Head of caudate nucleus (tissue), 42 donors: ENCODE measurements at places on chromosomes 12 and 14.

- DNase-seq, result no peak
Observed at GRCh38 chr12:10238526-10238925, 25.8 kb downstream of the GABARAPL1 start.

DNA sequence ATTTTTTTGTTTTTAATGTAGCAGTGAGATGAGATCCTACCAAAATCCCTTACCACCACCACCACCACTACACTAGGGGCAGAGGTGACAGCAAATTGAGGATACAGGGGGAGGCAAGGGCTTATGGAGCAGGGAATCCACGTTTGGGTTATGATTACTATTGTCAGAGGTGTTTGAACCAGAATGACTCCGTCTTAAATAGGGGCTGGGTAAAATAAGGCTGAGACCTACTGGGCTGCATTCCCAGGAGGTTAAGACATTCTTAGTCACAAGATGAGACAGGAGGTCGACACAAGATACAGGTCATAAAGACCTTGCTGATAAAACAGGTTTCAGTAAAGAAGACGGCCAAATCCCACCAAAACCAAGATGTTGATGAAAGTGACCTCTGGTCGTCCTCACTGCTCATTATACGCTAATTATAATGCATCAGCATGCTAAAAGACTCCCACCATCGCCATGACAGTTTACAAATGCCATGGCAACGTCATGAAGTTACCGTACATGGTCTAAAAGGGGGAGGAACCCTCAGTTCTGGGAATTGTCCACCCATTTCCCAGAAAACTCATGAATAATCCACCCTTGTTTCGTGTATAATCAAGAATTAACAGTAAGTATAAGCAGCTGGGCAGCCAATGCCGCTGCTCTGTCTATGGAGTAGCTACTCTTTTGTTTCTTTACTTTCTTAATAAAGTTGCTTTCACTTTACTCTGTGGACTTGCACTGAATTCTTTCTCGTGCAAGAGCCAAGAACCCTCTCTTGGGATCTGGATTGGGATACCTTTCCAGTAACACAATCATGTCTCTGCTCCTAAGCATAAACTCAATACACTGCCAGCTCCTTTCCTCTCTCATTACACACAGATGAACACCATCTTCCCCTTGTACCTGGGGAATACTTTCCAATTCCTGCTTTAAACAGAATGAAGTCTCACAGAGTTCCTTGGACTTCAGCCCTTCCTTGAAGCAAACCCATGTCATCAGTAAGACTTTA, 16.7 kb upstream of the CRY1 start:
- DNase-seq, result no peak

DNA sequence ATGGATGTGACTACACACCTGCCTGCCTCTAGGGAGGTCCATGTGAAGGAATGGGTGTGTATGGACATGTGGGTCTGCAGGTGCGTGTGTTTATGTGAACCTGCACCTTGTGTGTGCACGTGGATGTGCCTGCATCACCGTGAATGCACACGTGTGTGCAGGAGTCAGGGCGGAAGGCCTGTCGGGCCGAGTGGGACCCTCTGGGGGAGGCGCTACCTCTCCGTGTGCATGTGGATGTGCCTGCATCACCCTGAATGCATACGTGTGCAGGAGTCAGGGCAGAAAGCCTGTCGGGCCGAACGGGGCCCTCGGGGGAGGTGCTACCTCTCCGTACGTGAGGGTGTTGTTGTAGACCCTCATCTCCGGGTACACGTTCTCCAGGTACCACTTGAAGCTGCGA, 56.5 kb downstream of the NOC4L start:
- no peak for DNase-seq

DNA sequence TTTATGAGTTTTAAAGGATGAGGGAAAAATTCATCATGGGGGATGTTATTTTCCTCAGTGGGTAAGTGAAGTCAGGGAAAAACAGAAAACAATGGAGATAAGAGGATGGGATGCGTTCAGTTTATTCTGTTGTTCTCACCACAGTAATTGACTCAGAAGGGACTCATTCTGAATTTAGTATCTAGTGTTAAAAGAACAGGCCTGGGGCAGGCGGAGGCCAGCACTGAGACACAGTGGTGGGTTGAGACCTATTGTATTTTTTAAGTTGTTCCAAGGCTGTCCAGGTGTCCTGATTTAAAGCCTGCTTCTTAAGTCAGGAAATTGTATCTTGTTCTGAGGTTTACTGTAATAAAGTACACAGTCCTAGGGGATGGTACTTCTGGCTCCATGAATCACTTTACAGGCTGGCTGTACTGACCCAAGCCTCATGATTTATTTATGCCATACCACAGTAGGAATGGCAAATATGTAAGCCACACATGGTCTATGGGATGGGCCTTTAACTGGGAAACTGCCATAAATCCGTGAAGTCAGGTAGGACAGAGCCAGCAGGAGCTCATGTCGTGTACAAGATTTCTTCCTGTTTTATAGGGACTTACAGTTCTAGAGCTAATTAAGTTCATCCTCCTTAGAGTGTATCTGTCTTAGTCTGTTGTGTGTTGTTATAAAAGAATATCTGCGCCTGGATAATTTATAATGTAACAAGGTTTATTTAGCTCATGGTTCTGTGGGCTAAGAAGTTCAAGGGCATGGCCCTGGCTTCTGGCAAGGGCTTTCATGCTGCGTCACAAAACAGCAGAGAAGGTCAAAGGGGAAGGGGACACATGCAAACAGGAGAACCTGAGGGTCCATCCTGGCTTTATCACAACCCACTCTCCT, 244.1 kb downstream of the FBXL14 start:
- DNase-seq, result no peak

- no peak for DNase-seq
Observed at GRCh38 chr12:30155001-30155730, 371.4 kb upstream of the TMTC1 start.

DNA sequence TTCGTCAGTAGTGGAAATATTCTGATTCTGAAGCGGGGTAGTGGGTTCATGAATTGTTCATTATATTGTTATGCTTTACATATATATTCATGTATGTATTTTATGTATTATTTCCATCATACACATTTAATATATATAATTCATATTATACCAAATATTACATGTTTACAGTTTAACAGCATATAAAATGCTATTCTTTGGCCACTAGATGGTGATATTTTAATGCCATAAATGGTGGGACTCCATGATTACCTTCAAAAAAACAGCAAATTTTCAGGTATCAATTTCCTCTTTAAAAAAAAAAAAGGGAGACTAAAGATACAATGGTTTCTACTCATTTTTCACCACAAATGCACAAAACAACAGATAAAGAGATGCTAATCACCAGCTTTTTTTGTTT, 41.0 kb downstream of the BDKRB1 start:
- no peak for DNase-seq

GRCh38 chr14:101289230-101289690, 272.0 kb upstream of the DIO3 start:
- no peak for DNase-seq

GRCh38 chr14:71855399-71856036, 76.7 kb upstream of the RGS6 start:
- peak; percentile 73 for DNase-seq

DNA sequence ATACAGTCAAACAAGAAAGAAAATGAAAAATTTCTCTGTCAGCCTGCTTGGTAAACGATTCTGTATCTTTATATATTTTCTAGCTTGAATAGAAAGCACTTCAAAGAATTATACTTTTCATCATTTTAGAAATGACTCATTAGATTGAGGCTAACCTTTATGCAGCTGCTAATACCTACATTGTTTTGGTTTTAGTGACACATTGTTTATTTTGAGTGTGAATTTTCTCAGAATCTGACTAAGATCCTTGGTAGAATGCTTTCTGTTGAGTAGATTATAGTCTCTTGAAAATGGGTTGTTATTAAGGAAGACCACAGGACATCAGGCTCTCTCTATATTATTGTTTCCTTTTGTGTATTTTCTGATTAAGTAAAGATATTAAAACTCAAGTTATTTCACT, at the start of gene PMCH:
PMCH (minus strand) TSS at position 45 of the 400 bp plus-strand sequence. CDS start 63 bp downstream, outside the sequence.
- no peak for DNase-seq

DNA sequence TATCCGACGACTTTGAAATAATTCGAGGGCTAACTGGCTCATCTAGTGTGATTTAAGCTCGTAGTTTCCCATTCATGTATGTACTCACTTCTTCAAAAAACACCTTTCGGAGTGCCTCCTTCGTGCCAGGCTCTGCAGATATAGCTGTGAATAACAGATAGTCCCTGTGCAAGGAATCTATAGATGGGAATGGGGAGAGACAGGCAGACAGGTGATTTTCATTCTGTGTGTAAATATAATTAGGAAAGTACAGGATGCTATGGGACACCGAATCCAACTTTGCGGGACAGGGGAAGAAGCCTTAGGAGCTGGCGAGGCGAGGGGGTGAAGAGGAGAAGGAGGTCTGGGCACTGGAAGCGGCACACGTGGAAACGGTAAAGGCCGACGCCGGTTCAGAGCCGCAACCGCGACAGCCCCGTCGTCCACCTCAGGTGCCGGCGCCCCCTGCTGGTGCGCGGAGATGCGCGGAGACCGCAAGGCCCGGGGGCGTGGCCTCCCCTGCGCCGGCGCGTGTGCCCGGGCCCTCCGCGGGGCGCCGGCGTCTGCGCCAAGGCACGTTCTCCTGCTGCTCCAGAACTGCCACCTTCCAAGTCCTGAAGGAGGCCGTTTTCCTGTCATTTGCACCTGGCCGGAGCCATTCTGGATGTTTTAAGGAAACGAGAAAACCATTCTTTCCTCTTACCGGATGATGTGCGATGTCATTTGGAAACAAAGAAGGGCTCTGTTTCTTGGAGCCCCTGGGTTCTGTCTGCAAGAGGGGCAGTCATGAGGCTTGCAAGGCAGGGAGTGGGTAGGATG, 18.0 kb upstream of the CACNA1C start:
- peak; percentile 84 for DNase-seq

DNA sequence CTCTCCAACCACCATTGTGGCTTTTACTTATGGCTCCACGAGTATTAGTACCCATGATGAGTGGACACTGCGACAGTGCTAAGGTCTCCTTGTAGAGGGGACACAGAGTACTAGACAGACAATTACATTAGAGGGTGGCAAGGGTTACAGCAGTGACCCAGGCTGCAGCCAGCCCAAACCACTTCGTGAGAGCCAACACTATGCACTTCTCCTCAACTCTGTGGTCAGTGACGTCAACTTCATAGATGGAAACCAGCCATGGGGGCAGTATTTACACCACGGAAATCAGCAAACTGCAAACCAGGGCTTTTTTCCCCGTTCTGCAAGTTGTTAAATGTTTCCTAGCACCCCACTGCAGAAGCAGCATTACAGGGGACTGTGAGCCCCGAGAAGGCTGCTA, 61.6 kb upstream of the ZFP36L1 start:
- no peak for DNase-seq

DNA sequence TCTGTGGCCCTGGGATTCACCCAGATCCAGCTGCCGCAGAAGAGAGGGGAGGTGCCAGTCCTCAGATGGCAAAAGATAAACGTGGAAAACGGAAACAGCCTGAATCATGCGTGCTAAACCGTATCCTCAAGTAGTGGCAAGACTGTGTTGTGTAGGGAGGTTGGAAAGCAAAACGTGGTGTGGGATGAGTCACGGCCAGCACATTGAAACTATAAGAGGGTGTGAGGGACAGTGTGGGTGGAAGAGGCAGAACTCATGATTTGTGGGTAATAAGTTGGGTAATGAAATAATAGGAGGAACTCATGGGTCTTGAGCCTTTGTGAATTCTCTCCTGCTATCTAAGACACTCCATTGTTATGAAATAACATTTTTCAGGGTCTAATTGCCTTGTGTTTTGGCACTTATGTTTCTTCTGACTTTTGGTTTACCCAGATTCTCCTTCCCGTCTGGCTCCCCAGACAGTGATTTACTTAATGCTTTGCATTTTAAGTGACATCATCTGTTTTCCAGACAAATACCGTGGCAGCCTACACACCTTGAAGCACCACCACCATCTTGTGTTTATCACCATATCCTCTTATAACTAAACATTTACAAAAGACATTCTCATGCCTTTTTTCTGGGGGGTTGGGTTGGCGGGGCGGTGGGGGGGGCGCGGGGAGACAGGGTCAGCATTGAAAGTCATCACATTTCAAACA, 62.3 kb upstream of the PTCSC3 start:
- no peak for DNase-seq

GRCh38 chr14:76772300-76773187, 11.3 kb downstream of the VASH1 start:
- peak; percentile 62 for DNase-seq

DNA sequence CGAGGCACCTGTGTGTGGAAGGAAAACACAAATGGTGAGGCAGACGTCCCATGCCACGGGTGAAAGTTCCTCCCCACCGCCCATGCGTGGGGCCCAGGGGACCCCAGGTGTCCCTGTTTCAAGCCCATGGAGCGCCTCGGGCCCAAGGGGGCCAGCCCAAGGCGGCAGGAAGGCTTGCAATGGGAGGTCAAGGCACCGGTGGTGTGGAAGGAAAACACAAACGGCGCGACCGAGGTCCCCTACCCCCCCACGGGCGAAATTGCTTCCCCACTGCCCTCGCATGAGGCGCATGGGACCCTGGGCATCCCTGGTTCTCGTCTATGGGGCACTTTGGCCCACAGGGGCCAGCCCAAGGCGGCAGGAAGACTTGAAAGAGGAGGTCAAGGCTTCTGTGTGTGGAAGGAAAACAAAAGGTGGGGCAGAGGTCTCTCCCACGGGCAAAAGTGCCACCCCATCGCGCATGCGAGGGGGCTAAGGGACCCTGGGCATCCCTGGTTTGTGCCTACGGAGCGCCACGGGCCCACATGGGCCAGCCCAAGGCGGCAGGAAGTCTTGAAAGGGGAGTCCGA, 379.4 kb downstream of the ALG10 start:
- peak; percentile 3 for DNase-seq

DNA sequence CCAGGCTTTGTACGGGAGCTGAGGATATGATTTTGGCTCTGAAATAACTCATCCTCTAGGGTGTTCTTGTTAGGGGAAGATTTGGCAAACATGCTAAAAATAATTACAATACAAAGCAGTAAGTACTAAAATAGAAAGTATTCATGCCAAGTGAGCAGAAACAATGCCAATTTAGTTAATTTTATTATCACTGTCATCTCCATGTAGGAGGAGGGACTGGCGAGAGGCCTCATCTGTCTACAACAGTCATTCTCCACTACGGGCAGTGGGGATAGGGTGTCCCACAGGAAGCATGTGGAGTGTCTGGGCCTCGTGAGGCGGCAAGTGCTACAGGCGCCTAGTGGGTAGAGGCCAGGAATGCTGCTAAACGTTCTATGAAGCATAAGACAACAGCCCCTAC, 3.3 kb downstream of the ISM2 start:
- no peak for DNase-seq

DNA sequence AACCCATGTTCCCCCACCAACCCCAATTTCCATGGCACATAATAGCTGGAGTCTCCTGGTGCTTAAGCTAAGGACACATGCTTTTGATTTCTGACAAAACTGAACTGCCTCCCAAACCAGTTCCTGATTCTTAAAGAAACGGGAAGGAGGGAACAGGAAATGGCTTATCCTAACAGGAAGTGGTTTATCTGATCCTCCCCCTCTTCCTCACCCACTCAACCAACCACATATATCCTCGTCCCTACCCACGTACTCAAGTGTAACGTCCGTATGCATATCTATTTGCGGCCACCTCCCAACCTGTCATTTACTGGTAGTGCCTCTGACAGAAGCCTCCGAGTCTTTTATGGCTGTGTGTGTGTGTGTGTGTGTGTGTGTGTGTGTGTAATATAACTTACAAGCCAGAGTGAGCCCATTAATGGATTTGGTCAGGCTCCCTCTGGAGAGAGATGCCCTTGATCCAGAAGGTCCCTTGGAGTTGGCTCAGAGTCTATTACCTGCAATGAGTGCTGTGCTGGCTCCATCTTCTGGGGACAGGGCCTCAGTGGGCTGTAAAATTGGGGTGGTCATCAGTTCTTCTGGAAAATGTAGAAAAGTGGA, 7.7 kb downstream of the DAZAP2 start:
- DNase-seq, result no peak
